ENCODE measurements at places on chromosomes 4 and X. TPM values are rescaled to one million over a fixed set of nuclear protein-coding genes. Genes with fewer than 3 reads are reported as not detected.

- no peak for DNase-seq
These were observed 78.4 kb upstream of the MAP3K15 start for GRCh38 chrX:19593690-19594089.

DNA sequence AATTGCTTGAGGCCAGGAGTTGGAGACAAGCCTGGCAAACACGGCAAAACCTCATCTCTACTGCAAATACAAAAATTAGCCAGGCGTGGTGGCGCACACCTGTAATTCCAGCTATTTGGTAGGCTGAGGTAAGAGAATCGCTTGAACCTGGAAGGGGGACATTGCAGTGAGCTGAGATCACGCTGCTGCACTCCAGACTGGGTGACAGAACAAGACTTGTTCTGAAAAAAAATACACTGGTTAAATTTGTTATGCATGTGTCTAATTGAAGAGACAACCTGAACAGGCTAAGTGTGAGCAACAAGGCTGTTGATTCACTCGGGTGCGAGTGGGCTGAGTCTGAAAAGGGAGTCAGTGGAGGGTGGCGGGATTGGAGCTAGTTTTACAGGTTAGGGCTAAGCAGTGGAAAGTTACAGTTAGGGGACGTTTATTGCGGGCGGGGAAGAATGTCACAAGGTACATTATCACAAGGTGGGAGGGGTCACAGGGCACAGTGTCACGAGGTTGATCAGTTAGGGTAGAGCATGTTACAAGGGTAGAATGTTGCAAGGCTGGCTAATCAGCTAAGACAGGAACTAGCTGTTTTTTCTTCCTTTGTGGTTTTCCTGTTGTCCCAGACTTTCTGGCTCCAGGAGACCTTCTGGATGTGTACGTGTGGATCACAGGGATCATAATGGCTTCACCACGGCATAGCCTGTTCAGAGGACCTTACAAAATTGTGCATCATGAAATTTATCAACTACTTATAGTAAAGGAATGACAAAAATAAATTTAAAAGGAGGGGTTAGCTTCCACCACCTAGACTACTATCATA is 115.8 kb downstream of the NAA11 start:
- no peak for DNase-seq

GRCh38 chr4:85642356-85643100 is 167.6 kb downstream of the ARHGAP24 start:
- DNase-seq = no peak

GRCh38 chrX:44795945-44796450 is 47.8 kb upstream of the DUSP21 start:
- DNase-seq = no peak

DNA sequence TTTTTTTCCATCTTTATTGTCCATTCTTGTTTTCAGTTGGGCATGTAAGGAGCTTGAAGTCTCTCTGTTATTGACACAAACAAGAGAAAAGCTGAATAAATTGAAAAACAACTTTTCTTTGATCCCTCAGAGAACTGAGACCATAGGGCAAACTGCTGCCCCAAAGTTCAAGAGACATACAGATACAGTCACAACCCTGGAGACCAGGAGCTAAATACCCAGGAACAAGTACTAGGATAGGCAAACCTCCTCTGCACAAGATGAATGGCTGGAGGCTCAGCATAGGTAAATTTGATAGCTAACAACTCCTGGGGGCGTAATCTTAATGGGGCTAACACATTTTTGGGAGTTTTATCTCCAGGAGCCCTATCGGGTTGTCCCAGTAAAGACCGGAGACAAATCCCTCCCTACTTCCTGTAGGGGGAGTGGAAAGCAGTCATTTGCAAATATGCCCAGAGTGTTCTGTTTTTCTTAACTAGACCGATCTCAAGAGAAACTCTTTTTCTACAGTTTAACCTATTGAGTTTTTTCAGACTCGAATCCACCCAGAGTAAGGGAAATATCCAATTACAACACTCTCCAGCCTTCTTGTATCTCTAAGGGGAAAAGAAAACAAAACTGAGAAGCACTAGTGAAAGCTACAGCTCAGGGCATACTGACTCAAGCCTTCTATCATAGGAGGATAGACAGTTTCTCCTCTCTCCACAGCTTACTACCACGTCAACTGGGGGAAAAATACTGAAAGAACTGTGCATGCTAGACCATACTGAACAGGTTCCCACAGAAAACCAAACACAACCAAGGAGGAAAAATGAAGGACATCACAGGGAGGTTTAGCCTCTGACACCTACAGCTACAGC is 23.1 kb downstream of the MAGEA8 start:
- DNase-seq = no peak

- DNase-seq = no peak
These were observed 92.3 kb downstream of the REPS2 start for GRCh38 chrX:17038681-17039161.

GRCh38 chr4:162126729-162127128 is 37.1 kb downstream of the FSTL5 start:
- DNase-seq = peak; percentile 7

- no peak for DNase-seq
These were observed 20.7 kb upstream of the RNF150 start for GRCh38 chr4:141153751-141154510.

DNA sequence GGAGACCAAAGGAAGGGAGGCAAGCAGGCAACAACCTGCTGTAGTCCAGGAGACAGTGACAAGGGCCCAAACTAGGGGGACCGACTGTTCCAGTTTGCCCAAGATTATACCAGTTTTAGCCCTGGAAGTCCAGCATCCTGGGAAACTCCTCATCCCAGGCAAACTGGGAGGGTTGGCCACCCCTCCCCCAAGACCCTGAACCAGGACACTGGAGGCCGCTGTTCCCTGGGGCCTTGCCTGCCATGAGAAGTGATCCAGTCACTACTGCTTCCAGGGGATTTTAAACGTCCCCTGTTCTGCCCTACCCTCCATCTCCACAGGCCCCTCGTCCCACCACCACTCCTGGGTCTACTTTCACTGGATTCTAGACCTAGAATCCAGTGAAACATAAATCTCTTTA is 4.3 kb upstream of the DGAT2L6 start:
- peak; percentile 11 for DNase-seq

DNA sequence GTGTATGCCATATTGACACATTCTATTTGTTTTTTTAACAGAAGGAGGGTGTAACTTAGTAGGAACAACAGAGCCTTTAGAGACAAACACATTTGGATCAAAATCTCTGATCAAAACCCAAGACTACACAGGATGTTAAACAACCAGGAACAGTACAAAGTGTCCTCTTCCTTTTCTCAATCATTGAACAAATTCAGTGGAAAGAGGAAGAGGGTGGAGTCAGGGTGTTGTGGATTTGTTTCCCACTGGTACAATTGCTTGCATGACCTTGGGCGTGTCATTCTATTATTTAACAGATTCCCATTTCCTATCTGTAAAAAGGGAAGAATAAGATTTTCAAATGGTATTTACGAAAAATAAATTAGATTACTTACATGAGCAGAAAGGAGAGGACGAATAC is 1162.8 kb upstream of the PRKX start:
- DNase-seq = no peak

GRCh38 chrX:131058136-131058868 is at the start of gene ARHGAP36:
Gene ARHGAP36, plus strand, starts transcription at chrX:131058346. Its CDS starts 23,320 bp downstream, at chrX:131081666.
- peak; percentile 56 for DNase-seq

GRCh38 chrX:79138658-79139241 is 5.7 kb upstream of the GPR174 start:
- DNase-seq = no peak

DNA sequence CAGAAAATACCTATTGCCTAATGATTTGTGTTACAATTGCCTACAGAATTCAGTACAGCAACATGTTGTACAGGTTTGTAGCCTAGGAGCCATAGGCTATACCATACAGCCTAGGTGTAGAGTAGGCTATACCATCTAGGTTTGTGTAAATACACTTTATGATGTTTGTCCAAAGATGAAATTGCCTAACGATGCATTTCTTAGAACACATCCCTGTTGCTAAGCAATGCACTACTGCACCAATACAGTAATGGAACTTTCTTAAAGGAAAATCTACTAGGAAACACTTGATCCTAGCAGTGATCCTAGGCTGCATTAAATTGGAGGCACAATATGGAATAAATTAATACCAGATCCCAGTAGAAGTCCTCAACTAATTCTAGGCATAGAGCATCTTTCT is 18.3 kb downstream of the NOA1 start:
- no peak for DNase-seq

- no peak for DNase-seq
These were observed 1522.9 kb downstream of the PCDH18 start for GRCh38 chr4:136009258-136009832.

GRCh38 chrX:65582450-65583082 is 48.0 kb upstream of the LAS1L start:
- DNase-seq = peak; percentile 12

- no peak for DNase-seq
These were observed 52.6 kb downstream of the FAM114A1 start for GRCh38 chr4:38920186-38920585.

DNA sequence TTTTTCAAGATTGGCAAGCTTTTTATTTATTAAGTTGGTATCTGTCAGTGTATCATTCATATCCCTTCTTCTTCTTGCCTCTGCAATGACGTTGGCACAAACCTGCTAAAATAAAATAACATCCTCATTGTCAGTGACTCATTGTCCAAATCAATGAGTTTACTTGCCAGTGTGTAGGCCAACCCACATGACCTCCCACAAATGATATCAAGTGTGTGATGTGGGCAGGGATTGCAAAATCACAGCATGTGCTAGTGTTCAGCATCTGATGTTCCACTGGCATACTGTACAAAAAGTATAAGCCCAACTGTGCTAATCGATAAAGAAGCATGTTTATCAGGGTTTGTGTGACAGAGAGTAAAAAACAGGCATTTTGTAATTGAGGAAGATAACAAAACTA is 25.5 kb downstream of the GPAT3 start:
- no peak for DNase-seq

- DNase-seq = peak; percentile 82
These were observed 59.4 kb downstream of the POLR2B start for GRCh38 chr4:57037982-57038604.

DNA sequence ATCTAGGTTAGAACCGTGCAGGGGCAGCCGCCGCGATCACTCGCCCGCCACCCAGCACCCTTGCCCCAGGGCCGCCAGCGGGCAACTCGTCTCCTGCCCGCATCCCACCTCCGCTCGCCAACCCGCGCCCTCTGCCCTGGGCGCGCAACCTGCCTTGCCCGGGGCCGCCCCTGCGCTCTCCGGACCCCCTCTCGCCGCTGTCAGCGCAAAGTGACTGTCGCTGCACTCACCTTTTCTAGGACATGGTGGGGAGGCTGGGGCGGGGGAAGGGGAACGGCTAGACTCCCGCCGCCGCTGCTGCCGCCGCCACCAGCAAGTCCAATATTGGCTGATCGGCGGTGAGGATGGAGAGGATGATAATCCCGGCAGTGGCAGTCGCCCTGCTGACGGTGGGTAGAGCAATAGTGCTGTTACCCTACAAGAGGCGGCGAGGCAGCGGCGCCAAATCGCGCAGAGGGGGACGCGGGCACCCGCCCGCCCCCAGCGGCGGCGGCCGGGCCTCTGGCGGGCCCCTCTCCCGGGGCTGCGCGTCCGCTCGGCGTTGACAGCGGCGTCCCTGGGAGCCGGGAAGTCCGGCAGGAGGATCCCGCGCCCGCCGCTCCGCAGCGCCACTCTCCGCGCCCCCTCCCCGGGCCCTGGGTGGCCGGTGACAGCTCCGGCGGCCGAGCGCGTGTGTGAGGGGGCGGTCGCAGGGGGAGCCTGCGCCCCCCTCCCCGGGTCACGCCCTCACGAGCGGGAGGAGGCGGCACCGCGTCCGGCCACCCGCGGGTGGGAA is 2.3 kb upstream of the NR3C2 start:
- DNase-seq = peak; percentile 70

- DNase-seq = no peak
These were observed 17.1 kb downstream of the GRPR start for GRCh38 chrX:16140448-16140847.

DNA sequence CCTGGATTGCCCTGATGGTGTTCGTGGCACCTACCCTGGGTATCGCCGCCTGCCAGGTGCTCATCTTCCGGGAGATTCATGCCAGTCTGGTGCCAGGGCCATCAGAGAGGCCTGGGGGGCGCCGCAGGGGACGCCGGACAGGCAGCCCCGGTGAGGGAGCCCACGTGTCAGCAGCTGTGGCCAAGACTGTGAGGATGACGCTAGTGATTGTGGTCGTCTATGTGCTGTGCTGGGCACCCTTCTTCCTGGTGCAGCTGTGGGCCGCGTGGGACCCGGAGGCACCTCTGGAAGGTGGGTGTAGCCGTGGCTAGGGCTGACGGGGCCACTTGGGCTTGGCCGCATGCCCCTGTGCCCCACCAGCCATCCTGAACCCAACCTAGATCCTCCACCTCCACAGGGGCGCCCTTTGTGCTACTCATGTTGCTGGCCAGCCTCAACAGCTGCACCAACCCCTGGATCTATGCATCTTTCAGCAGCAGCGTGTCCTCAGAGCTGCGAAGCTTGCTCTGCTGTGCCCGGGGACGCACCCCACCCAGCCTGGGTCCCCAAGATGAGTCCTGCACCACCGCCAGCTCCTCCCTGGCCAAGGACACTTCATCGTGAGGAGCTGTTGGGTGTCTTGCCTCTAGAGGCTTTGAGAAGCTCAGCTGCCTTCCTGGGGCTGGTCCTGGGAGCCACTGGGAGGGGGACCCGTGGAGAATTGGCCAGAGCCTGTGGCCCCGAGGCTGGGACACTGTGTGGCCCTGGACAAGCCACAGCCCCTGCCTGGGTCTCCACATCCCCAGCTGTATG is 1.8 kb downstream of the AVPR2 start:
- no peak for DNase-seq

DNA sequence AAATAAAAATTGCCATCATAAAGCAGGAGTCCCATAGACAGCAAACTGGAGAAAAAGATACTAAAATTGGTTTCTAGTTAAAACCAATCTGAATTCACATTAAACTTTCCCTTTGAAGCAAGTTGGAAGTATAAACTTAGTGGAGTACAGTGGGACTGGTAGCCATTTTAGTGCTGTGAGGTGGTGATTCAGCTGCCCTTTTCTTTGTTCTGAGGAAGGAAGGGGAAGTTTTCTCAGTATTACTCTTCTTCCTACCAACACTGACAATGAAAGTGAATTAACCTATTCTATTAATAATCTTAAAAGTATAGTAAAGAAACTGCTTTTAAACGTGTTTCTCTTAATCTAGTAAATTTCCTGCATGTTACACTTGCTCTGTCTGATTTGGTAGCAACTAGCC is 36.7 kb downstream of the SLC9A6 start:
- no peak for DNase-seq

- DNase-seq = no peak
These were observed 13.7 kb upstream of the AREG start for GRCh38 chr4:74431113-74431826.

CCDC120 gene
- total RNA-seq = 1.1 TPM

BTC gene
- total RNA-seq = 0.81 TPM

FTSJ1 gene
- 45.2 TPM for total RNA-seq

GATA1 gene
- not detected for total RNA-seq

MND1 gene
- 42.2 TPM for total RNA-seq

TLR6 gene
- 0.07 TPM for total RNA-seq

CSAG2 gene
- not detected for total RNA-seq

SFRP2 gene
- total RNA-seq = 86.1 TPM

LRCH2 gene
- 24.9 TPM for total RNA-seq

All from neural progenitor cell (in vitro differentiated cells).